ENCODE measurements at places on chromosomes 11 and 22. TPM values are rescaled to one million over a fixed set of nuclear protein-coding genes. Genes with fewer than 3 reads are reported as not detected.

Gene ACRV1
- total RNA-seq = not detected

Gene CARD10
- 26.5 TPM for total RNA-seq

Gene IFITM10
- 2.7 TPM for total RNA-seq

Gene DAGLA
- total RNA-seq = 9.4 TPM

- H3K27ac ChIP-seq = no peak overlapping the region
- H3K27me3 ChIP-seq = no peaks in the 10 kb centered on the region
- no peaks in the 10 kb centered on the region for H3K36me3 ChIP-seq
- no peaks in the 10 kb centered on the region for H3K4me1 ChIP-seq
These were observed 19.4 kb downstream of the TUBA8 start for GRCh38 chr22:18130018-18130417.

DNA sequence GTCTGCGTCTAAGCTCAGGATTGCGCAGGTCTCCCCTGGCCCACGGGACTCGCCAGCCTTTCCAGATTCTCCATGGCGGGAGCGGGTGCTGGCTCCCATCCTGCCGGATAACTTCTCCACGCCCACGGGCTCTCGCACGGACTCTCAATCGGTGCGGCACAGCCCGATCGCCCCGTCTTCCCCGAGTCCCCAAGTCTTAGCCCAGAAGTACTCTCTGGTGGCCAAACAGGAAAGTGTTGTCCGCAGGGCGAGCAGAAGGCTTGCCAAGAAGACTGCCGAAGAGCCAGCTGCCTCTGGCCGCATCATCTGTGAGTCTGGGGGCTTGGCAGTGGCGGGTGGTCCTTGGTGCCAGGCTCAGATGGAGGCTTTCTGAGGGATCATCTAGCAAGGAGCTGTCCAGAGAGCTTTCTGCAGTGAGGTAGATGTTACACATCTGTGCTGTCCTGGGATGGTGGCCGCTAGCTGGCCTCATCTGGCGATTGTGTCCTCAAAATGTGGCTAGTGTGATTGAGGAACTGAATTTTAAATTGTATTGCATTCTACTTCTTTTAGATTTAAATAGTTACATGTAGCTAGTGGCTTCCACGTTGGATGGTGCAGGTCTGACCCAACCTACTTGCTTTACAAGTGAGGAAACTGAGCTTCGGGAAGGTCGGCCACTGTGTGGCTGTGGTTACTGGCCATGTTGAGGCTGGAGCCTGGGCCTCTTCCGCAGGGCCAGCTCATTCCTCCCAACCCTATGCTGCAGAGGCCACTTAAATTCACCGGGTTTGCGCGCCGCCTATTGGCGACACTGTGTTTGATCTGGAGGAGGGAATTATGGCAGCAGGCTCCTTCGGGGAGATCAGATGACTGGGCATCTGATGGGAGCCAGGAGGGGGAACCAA, 6.7 kb downstream of the INCENP start:
- H3K36me3 ChIP-seq = peaks cover 7% of the 10 kb centered on the region
- no peak overlapping the region for H3K4me3 ChIP-seq
- no peaks in the 10 kb centered on the region for H3K4me1 ChIP-seq
- H3K27ac ChIP-seq = no peak overlapping the region
- no peaks in the 10 kb centered on the region for H3K27me3 ChIP-seq
- DNase-seq = no peak

- H3K27ac ChIP-seq = no peak overlapping the region
- H3K36me3 ChIP-seq = no peaks in the 10 kb centered on the region
- H3K4me1 ChIP-seq = no peaks in the 10 kb centered on the region
- no peaks in the 10 kb centered on the region for H3K27me3 ChIP-seq
- no peak overlapping the region for H3K4me3 ChIP-seq
These were observed 143.9 kb downstream of the CADM1 start for GRCh38 chr11:115360186-115360824.
